ENCODE measurements at places on chromosomes 7 and 10.

- peak; percentile 55 for DNase-seq
Observed at GRCh38 chr10:14571866-14572507, 202.7 kb downstream of the FAM107B start.

DNA sequence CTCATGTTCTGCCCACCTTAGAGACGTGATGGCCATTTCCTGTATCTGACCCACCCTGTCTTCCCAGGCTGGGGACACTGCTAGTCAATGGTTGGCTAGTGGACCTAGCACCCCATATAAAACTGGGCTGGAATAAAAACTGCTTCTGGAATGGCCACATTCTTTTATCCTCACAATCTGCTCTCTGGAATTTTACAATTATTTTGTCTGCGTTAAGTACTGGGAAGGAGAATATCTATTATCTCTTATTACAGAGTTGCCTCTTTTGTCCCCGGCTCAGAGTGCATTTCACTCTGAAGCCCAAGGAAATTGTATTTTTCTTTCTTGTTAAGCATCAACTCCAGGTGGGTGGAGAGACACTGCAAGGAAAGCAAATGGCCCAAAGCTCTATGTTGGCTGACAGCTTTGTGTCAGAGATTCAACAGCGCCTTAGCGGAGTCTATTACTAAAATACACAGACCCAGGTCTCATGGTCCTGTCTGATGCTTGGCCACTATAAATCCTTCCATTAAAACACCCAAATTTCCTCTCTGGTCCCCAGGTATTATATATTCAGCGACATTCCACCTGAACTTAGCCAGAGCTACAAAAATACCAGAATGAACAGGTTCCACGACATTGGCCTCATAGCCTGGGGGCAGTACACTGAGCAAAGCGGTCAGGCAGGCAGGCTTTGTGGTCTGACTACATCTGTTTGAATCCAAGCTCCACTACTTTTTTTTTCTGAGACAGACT is 121.7 kb downstream of the PRPF18 start:
- no peak for DNase-seq

GRCh38 chr7:114864278-114864677 is 57.6 kb upstream of the MDFIC start:
- no peak for DNase-seq

DNA sequence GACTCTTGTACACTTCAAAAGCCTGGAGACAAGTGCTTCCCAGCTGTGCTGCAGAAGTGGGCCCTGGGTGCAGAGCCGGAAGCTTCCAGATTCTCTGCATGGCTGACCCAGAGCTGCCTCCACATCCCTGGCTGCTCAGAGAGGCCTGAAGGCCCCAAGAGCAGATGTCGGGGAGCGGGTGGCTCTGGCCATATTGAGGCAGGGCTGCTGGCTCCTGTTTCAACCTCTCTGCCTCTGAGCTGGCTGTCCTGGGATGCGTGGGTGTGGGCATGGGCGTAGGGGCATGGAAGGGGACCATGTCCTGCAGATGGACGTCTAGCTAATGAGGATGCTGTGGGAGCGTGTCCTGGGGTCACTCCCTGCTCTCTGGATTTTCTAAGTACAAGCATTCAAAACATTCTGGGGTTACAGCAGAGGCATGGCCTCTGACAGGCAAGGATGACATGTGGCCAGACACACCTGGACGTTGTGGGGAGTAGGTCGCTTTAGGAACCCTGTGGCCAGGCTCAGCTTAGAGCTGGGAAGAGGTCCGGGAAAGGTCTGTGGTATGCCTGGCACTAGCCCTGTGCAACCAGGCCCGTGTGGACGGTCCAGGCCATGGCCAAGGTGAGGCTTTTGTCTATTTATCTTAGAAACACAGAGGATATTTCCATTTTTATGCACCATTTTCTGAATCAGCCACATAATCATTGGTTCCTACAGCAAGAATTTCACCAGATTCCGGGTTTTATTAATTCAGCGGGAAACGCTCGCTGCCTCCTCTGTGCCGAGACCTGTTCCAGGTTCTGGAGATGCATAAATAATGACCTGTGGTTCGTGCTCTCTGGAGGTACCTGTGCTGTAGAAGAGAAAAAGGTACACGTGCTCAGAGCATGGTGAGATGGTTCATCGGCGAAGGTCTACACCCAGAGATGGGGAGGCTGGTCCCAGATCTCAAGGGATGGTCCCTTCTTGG is 361.1 kb downstream of the GLRX3 start:
- no peak for DNase-seq

- DNase-seq, result no peak
Observed at GRCh38 chr7:150931199-150931869, 46.8 kb downstream of the KCNH2 start.

GRCh38 chr7:27197137-27198042 is 2.5 kb downstream of the HOXA13 start:
- no peak for DNase-seq

DNA sequence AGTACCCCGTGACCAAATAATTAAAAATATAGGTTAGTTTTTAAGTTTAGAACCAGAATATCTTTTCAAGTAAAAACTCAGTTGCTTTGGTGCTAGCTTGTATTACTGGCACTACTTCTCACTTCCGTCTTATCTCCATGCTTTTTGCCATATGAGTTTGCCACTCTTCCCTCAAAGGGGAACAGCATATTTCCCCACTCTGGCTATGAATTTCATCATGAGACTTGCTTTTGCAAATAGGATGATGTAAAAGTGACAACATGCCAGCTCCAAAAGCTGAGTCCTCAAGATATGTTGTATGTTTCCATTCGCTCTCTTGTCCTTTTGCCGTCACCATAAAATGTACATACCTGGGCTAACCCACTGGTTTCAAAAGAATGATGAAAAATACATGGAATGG is 178.1 kb upstream of the SEMA3A start:
- no peak for DNase-seq

GRCh38 chr7:105295596-105296352 is 92.9 kb downstream of the SRPK2 start:
- DNase-seq, result no peak

DNA sequence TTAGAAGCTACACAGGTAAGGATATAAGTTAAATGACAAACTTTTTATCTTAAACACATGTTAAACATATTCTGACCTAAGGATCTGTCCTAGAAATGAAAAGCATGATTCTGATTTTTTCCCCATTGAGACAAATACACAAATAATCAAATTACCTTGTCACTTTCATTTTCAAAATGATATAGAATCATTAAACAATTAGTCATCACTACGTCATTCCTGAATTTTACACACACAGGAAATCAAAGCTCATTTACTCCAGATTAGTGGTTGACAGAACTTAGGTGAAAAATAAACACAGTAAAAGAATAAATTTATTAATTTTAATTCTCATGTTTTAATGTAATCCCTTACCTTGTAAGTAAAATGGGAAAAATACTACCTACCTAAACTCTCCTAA is 89.0 kb downstream of the AASS start:
- no peak for DNase-seq

GRCh38 chr10:98481404-98481945 is 34.7 kb upstream of the HPS1 start:
- no peak for DNase-seq

GRCh38 chr10:94571081-94571480 is 25.5 kb downstream of the HELLS start:
- no peak for DNase-seq

GRCh38 chr7:92623544-92623943 is 33.4 kb upstream of the FAM133B start:
- no peak for DNase-seq

DNA sequence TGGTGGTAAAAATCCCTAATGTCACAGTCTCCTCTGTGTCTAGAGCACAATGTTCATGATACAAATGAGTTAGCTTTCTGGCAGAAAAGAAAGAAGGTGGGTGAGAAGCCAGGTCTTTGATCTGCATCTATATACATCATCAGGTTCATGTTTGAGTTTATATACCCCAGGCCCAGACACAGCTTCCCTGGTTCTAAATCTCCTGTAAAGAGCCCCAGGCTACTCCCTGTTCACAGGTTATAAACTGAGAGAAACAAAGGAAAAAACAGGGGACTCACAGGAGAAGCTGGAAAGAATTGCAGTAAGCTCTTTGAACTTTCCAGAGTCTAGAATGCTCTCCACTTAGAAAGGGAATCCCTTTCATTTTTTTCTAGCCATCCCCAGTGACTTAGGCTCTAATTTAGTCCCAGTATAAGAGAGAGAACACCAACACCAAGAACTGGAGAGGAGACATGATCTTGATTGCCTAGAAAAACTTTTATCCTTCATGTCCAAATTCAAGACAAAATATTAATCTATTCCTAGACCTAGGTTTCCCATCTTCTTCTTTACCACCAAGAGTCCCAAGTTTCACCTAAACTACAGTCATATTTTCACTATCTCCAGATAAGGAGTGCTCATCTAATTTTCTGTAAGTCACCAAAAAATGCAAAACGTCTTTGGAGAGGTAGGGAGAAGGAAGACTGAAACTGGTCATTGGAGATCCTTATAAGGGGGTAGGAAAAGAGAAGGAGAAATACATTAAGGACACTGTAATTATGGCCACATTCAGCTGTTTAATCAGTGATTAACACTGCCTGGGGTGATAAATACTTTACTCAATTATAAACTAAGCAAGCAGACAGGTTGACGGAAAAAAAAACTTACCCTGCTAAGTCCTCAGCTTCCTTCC is 469 bp downstream of the MSS51 start:
- no peak for DNase-seq

DNA sequence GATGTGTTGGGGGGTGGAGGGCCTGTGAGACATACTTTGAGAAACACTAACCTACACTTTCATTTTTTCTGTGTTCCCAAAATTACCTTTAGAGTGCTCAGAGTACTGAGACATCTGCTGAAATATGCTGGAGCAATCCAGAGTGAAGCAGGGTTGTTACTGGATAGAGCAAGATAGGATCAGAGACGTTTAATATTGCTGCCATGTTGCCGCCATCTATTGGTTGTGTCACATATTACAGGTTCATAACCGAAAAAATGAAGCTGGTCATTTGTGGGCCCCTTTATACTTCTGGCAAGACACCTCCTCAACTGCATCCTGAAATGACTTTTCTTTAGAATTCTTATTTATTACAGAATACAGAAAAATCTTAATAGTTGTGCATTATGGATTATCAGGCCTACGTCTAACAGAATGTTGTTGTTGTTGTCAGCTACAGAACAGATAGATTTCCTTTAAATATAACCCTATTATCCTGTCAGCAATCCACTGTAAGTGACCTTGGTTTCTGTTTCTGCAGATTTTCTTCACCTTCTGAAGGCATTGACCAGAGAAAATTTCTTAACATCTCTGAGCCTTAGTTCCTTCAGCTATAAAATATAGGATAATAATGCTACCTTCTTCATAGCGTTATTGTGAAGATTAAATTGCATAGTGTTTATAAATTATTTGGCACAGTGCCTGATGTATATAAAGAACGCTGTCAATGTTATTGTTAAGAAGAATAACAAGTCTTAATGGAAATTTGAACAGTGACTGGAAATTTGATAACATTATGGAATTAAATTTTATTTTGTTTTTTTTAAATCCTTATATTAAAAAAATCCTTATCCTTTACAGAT is 16.2 kb upstream of the DLD start:
- DNase-seq, result no peak

GRCh38 chr7:36100226-36100625 is 52.8 kb upstream of the EEPD1 start:
- DNase-seq, result no peak

DNA sequence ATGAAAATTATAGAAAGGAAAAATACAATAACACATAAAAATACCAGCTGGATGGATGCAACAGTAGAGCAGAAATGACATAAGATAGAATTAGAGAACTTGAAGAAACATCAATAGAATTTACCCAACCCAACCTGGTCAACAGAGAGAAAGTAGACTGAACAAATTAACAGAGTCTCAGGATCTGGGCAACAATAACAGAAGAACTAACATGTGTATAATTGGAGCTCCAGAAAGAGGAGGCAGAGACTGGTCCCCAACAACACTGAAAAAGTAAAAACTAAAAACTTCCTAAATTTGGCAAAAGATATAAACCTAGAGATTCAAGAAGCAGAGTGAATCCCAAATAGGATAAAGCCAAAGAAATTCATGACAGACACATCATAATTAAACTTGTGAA is 458.8 kb downstream of the RPS24 start:
- DNase-seq, result no peak

DNA sequence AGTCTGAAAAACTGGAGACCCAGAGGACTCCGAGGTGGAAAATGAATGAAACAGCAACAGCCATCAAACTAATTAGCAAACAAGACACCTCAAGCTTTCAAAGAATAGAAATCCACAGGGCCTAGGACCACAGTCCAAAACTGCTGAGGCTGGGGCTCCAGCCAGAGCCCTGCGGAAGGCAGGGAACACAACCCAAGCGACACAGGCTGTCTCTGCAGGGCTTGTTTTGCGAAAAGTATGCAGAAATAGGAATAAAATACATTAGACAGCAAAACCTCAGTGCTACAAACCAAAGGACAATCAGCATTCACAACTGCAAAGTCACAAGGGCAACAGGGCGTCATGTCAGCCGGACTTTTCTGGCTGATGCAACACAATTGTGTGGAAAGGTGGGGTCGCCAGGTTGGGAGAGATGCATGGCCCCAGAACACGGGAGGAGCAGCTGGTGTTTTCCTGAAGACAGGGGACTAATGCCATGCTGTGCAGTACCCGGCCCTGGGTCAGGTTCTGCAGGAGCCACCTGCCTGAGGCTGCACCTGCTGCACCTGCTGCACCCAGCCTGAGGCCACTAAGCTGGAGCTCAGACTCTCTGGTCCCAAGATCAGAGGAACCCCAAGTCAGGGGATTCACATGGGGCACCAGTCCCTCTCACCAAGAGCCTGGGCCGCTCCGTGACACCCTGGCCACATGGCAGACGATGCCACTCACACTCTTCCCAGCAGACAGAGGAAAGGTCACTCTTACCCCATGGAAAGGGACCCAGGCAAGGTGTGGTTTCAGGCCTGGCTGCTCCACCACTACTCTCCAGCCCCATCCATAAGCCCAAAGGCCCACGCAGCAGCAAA is 74.2 kb downstream of the MAD1L1 start:
- DNase-seq, result no peak
